KBM-7 (cell line): ENCODE measurements at places on chromosomes 2 and 18.
A peak's percentile ranks its signal among the peaks of the same experiment; 100 is the strongest.

DNA sequence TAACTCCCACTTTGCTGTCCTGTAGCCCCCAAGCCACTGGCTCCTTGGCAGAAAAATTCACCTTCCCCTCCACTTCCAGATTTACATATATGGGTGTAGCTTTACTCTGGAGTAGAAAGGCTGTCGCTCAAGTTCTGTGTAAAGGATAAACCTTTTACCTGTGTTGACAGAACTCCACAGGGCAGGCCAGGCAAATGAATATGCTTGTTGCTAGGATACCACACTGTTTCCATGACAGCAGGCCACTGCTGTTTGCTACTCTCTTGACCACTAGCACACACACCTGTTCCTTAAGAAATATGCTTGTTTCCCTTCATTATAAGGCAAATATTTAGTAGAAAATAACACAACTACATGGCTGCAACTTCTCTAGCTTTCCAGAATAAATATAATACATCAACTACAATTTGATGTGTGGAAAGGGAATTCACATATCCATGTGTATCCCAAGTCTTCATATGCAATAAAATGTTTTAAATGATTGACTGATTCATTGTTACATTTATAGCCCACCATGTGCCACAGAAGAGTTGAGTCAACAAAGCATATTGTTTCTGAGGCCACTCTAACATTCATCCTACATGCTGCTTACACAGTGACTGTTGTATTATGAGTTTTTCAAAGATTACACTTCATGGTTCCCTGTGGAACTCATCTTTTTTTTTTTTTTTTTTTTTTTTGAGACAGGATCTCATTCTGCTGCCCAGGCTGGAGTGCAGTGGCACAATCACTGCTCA lies 56.2 kb upstream of the ROCK1 start:
- no peak for DNase-seq

GRCh38 chr2:241638940-241639339 lies 1.4 kb downstream of the ATG4B start:
- no peak for DNase-seq

DNA sequence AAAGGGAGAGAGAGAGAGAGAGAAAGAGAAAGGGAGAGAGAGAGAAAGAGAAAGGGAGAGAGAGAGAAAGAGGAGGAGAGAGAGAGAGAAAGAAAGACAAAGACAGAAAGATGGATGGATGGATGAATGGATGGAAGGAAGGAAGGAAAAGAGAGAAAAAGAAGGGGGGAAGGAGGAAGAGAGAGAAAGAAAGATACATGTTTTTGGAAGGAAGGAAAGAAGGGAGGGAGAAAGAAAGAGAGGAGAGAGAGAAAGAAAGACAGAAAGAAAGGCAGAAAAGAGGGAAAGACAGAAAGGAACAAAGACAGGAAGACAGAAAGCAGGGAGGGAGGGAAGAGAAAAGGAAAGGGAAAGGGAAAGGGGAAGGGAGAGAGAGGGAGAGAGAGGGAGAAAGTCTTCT lies 51.6 kb downstream of the RNU4ATAC start:
- DNase-seq: no peak

DNA sequence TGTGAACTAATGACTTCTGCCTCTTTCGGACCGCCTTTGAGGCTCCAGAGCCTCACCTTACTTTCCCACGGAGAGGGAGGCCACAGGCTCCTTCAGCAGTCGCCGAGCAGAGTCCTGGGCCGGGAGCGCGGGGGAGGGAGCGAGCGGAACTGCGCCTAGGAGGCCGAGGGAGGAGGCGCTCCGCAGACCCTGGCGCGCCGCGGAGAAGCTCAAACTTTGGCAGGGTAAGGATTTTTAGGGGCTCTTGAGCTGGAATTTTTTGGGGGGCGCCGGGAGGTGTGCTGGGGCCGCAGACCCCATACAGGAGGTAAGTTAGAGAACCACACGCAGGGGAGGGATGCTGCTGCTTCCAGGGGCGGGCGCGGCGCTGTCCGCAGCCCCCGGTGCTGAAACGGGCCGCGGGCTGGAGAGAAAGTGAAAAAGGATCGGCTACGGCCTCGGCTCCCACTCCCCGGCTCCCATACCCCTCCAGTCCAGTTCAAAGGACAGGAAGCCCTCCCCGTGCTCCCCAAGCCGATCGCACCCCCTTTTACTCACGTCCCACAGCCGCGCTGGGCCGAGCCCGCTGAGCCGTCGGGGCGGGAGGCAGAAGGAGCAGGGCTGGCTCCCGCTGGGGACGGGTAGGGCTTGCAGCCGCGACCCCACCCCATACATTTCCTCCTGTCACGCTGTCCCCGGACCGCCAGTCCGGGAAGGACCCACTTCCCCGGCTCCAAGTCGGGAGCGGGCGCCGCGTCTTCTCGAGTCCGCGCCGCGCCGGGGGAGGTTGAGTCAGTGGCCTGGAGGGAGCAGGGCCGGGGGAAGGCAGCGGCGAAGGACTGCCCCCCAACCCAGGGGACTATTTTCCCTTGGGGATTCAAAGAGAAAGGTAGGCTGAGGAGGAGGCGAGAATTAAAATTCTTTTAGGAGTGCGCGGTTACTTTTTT lies at the start of gene CNGA3:
TSS of gene CNGA3 (plus strand) at position 146 of the 926 bp plus-strand sequence. CDS start 23,520 bp downstream, outside the sequence.
- peak; percentile 4 for DNase-seq
